ENCODE measurements at places on chromosomes 5 and 9. TPM values are rescaled to one million over a fixed set of nuclear protein-coding genes. Genes with fewer than 3 reads are reported as not detected.

Gene ARL14EPL
- total RNA-seq = not detected

Gene FBXL7
- total RNA-seq = 3.1 TPM

Gene GFI1B
- not detected for total RNA-seq

Gene PCDHGA2
- total RNA-seq = 3.2 TPM

Measured in suprapubic skin (tissue), 4 donors.